Fibroblast of skin of scalp (primary cell): ENCODE measurements at places on chromosomes 4 and X.

GRCh38 chr4:5878359-5878758, 14.5 kb downstream of the CRMP1 start:
- DNase-seq, result no peak

GRCh38 chr4:169205075-169205743, 65.5 kb downstream of the SH3RF1 start:
- no peak for DNase-seq

- DNase-seq, result no peak
These were observed 29.7 kb upstream of the LGI2 start for GRCh38 chr4:25060241-25060962.

DNA sequence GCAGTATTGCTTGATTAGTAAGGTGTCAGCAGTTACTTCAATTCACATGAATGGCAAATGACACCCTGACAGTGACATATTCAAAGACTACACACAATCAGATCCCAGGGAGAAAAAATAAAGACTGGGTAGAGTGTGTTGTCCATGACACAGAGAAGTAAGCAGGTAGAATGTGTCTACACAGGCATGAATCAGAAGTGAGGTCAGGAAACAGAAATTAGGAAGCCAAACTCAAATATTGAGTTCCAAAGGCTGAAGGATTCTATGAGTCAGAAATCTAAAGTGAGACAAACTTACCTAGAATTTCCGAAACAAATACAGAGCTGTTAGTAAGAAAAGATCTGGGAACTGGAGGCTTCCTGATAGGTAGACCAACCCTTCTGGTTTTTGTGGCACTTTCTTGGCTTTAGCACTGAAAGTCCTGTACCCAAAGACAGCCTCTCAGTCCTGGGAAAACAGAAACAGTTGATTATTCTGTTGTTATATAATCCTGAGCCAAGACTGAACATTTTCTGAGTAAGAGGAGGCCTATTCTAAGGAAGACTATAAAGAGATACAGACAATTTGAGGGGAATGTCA, 24.3 kb upstream of the GLRA2 start:
- no peak for DNase-seq

DNA sequence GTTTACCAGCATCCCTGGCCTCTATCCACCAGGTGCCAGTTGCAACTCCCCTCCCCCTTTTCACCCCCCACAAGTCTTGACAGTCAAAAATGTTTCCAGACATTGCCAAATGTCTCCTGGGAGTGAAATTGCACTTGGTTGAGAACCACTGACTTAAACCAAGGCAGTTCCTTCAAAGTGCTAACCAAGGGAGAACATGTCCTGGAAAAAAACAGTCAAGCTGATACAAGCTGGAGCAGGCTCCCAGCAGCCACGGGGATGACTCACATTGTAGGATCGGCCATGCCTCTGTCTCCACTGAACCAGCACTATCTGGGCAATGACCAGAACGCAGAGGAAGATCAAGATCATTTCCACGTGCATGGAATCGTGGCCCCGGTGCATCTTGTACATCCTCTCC, 11.4 kb downstream of the RNF175 start:
- peak; percentile 65 for DNase-seq

DNA sequence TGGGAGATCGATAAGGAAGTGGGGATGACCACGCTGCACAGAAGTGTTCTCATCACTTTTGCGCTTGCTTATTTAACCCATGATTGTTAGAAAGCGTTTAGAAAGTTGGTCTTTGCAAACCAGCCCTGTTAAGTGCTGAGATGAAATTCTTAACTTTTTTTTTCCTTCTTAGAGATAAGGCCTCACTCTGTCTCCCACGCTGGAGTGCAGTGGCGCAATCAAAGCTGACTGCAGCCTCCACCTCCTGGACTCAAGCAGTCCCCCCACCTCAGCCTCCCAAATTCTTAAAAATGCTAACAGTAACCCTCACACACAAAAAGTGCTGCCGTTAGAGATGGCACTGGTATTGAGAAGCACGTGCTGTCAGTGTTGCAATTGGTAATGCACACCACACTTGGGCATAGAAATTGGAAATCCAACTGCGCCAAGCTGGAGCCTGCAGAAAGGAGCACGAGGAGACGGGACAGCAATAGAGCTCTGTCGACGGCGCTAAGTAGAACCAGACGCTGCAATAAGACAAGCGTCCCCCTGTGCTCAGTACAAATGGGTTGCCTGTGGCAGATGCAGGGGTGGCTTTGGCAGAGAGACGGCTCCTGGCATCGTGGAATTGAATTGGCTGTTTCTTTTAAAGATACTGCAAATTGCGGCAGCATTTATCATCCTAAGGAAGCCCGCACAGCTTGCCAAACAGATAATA, 113.4 kb downstream of the TBL1X start:
- no peak for DNase-seq

DNA sequence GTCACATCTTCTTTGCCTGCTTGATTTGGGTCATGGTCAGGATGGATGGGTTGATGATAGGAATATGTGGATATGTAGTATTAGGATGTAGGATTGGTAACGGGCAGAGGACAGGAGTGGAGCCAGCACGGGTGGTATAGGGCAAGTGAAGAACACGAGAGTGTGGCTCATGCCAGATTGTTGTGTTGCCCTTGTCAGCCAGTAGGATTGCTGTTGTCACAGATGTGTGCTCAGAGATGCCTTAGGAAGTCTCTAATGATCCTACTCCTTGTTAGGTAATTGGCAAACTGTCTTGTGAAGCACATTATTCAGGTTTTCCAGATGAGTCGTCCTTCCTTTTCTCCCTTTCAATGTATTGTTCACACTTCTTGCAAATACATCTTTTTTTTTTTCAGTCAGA, 5.5 kb downstream of the ATP10D start:
- DNase-seq, result peak; percentile 15

- DNase-seq, result no peak
These were observed 119.5 kb upstream of the JADE1 start for GRCh38 chr4:128690011-128690410.

GRCh38 chrX:104435249-104435648, 130.8 kb upstream of the IL1RAPL2 start:
- no peak for DNase-seq

GRCh38 chr4:101142259-101142658, 205.1 kb downstream of the PPP3CA start:
- no peak for DNase-seq

- no peak for DNase-seq
These were observed 715.8 kb downstream of the CCSER1 start for GRCh38 chr4:90842960-90843359.

GRCh38 chr4:7332216-7333023, 102.3 kb downstream of the PSAPL1 start:
- DNase-seq, result peak; percentile 88

- no peak for DNase-seq
These were observed 30.9 kb upstream of the LGI2 start for GRCh38 chr4:25061602-25062001.

GRCh38 chr4:105710678-105711077, 2.1 kb downstream of the GSTCD start:
- DNase-seq, result no peak

GRCh38 chrX:18769812-18770573, 62.5 kb downstream of the PPEF1 start:
- DNase-seq, result no peak

DNA sequence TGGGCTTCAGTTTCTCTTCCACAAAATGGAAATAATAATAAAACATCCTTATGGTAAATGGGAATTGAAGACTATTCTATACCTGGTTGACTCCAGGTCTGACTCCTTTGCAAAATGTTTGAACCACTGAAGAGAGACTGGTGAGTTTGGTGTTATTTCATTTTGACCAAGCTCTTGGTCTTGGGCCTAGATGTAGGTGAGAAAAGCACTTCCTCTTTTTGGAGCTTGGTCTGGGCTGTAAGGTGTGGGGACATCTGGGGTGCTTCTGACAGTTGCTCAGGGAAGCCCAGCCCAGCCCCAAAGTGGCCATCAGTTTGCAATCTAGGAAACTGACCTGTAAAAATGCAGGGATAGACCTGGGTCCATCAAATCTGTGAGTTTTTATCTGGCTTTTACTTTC, 26.8 kb upstream of the SOD3 start:
- no peak for DNase-seq

DNA sequence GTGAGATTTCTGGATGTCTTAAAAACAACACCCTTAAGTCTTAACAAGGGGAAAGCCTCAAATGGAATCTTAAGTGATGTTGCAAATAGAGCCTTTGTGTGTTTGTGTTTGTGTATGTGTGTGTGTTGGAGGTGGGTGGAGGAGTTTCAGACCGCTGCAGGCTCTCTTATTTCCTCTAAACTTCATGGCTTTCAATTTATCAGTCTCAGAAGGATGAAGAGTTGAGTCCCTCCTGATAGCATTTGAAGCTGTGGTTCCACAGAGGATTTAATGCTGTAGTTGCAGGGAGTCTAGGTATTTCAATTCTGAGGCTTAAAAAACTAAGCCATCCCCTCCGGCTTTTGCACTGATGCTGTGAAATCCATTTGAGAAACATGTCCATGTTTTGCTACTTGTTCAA, 4.3 kb upstream of the AGA start:
- DNase-seq, result no peak

- no peak for DNase-seq
These were observed 21.8 kb downstream of the NKX3-2 start for GRCh38 chr4:13522282-13523104.

- no peak for DNase-seq
These were observed 5.4 kb upstream of the CXCR3 start for GRCh38 chrX:71623714-71624113.

DNA sequence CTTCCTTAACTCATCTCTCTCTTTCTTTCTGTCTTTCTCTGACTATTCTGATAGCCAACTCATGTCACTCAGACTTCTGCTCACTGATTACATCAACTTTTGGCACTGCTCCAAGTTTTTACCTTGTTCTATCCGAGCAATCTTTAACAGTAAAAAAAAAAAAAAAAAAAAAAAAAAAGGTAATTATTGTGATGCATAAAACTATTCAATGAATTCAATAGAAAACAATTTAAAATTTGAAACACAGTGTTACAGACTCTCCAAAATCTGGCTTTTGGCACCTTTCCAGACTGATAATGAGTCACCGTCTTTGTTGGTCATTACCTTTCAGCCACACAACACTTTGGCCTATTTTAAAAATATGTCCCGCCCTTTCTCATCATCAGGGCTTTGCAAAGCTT, 229.5 kb downstream of the GALNTL6 start:
- DNase-seq, result no peak

DNA sequence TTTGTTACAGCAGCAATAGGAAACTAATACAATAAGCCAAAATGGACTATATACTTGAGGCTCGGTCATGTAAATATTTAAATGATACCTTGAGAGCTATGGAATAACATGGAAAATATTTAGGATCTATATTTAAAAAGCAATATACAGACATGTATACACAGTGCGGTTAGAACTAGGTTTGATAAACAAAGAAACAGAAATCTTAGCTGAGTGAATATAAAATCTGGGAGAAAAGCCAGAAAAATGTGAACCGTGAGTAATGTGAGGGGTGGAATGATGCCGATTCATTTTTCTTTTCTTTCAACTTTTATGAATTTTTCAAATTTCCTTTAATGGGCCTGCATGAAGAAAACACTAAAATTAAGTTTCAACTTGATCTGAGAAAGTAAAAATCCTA, 104.1 kb downstream of the ATXN3L start:
- peak; percentile 54 for DNase-seq

- DNase-seq, result peak; percentile 48
These were observed 11.2 kb downstream of the C1QTNF7 start for GRCh38 chr4:15438939-15439524.

DNA sequence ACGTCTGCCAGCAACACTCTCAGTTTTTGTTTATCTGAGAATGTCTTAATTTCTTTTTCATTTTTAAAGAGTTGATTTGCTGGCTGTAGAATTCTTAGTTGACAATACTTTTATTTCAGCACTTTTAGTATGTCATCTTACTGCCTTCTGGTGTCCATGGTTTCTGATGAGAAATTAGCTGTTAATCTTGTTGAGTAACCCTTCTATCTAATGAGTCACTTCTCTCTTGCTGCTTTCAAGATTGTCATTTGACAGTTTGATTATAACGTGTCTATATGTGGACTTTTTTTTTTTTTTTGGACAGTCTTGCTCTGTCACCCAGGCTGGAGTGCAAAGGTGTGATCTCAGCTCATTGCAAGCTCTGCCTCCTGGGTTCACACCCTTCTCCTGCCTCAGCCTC, 24.0 kb upstream of the TMEM255A start:
- no peak for DNase-seq
